ENCODE measurements at places on chromosomes 2 and 18. TPM values are rescaled to one million over a fixed set of nuclear protein-coding genes. Genes with fewer than 3 reads are reported as not detected.

- DNase-seq = no peak
These were observed 3.3 kb upstream of the WNT6 start for GRCh38 chr2:218856167-218856895.

GRCh38 chr2:67255933-67256615 is 141.1 kb upstream of the ETAA1 start:
- no peak for DNase-seq

GRCh38 chr2:127516041-127516762 is 10.1 kb downstream of the IWS1 start:
- no peak for DNase-seq

- no peak for DNase-seq
These were observed 314.0 kb upstream of the FAM98A start for GRCh38 chr2:33913071-33913616.

GRCh38 chr18:58943896-58944295 is 79.2 kb downstream of the ZNF532 start:
- DNase-seq = no peak

GRCh38 chr2:26438526-26438925 is 36.8 kb downstream of the DRC1 start:
- no peak for DNase-seq

GRCh38 chr2:128237081-128237534 is 81.6 kb downstream of the HS6ST1 start:
- DNase-seq = no peak

GRCh38 chr2:133825778-133826177 is 257.5 kb upstream of the NCKAP5 start:
- no peak for DNase-seq

DNA sequence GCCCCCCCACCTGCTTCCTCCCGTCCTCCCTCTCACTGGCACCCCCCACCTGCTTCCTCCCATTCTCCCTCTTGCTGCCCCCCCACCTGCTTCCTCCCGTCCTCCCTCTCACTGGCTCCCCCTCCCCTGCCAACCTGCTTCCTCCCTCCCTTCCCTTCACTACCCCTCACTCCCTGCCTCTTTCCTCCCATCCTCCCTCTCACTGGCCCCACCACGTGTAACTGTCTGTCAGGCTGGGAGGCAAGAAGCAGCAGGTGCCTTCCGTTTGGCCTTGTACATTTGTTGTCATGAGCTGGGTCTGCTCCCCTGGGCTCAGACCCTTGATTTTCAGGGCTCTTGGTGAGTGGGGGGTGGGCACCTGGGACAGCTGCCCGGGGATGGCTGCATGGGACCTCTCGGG is 19.1 kb downstream of the RTP5 start:
- no peak for DNase-seq

GRCh38 chr18:59142274-59142673 is 2.6 kb downstream of the SEC11C start:
- DNase-seq = no peak

GRCh38 chr2:46135958-46136357 is 161.2 kb upstream of the EPAS1 start:
- no peak for DNase-seq

GRCh38 chr2:48147719-48148118 is 241.4 kb upstream of the FBXO11 start:
- no peak for DNase-seq

Gene RNF125
- total RNA-seq = 2.6 TPM

Gene CHPF
- 819 TPM for total RNA-seq

Gene NXPH2
- total RNA-seq = not detected

Gene SMC6
- 8.8 TPM for total RNA-seq

Gene CRYBA2
- 3.0 TPM for total RNA-seq
